H1 (cell line): ENCODE measurements at places on chromosomes 6 and 20.
A peak's percentile ranks its signal among the peaks of the same experiment; 100 is the strongest.

DNA sequence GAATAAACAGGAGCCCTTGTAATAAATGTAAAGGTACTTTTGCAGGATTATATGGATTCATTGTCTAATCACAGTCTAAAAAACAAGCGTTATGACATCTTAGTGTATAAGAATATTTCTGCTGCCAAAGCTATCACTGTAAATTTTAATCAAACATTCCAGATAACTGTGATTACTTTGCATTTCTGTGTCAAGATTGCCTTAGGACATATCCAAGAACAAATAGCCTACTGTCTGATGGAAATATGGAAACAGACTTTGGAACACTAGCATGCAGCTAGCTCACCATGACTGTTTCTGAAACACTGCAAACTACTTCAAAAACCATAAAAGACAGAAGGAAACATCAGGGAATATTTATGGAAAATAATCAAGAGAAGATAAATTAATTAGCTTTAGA lies 248.7 kb upstream of the ASCC3 start:
- no peak for DNase-seq

GRCh38 chr20:57756213-57756612 lies 46.4 kb upstream of the PMEPA1 start:
- DNase-seq = no peak

DNA sequence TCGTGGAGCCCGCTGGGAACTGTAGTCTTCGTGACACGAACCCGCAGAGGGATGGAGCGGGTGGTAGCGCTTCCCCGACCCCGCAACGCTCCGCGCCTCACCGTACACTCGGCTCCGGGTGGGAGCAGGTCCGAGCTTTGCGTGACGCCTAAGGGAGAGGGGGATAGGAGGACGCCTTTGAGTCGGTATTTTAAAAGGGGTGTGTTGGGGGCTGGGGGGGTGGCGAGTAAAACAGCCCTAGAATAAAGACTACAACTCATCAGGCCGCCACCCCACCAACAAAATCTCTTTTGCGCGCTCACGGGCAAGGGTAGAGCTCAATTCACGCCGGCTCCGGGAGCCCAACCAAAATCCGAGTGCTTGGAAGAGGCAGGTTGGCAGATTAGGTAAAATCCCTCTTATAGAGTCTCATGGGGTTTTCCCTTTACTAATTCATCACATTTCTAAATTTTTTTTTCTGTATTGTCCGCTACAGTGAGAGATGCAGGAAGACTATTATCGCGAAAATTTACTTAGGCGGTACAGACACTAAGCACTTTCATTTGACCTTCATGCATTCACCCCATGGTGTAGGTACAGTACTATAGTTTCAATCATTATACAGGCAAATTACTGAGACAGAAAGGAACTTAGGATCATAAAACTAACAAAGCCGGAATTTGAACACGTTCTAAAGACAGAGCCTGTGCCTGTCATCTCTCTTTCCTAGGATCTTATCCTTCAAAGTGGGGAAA lies 706 bp upstream of the SNX14 start:
- DNase-seq = no peak

DNA sequence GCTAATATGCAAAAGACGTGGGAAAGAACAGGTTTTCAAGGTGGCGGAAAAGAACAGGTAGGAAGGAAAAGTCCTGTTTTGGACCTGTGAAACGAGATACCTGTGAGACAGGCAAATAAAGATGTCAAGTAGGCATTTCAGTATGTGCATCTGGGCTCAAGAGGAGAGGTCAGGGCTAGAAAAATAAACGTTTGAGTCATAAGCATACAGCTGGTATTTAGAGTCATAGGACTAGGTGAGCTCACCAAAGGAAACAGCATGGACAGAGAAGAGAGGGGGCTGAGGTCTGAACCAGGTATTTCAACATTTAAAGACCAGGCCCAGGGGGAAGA lies 14.9 kb downstream of the MTFR2 start:
- no peak for DNase-seq

- no peak for DNase-seq
Measured at GRCh38 chr20:58136149-58136484, 92.3 kb downstream of the ANKRD60 start.

DNA sequence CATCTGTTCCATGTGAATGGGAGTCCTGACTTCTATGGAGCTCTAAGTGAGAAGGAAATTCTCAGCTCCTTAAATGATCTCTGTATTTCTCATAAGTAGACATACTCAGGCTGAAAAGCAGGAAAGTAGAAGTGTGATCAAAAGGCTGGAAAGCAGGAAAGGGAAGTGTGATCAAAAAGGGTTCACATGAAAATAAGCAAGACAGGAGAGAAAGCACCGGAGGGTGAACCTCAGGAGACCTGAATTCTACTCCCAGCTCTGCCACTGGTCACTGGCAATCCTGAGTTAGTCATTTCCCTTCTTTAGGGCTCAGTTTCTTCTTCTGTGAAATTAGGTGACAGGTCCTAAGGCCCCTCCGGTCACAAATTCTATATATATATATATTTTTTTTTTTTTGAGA lies 55.5 kb upstream of the TRERF1 start:
- no peak for DNase-seq

GRCh38 chr20:23290761-23291574 lies 59.6 kb upstream of the NXT1 start:
- DNase-seq = no peak

DNA sequence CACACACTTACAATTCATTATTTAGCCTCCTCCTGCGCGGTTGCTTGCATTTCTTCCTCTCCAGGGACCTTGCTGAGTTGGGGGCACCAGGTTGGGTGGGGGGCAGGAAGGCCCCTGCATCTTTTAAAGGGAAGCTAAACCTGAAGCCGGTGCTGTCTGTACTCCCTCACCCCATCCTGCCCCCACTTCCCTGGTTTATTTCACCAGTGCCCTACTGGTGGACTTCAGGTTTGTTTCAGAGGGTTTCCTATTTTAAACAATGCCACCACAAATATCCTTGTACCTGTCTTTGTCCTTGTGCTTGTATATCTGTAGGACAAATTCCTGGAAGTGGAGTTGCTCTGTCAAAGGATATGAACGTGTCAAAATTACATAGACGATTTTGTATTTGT lies 21.0 kb downstream of the PTK7 start:
- no peak for DNase-seq

- DNase-seq = no peak
Measured at GRCh38 chr6:71496018-71496721, 207.6 kb downstream of the OGFRL1 start.

DNA sequence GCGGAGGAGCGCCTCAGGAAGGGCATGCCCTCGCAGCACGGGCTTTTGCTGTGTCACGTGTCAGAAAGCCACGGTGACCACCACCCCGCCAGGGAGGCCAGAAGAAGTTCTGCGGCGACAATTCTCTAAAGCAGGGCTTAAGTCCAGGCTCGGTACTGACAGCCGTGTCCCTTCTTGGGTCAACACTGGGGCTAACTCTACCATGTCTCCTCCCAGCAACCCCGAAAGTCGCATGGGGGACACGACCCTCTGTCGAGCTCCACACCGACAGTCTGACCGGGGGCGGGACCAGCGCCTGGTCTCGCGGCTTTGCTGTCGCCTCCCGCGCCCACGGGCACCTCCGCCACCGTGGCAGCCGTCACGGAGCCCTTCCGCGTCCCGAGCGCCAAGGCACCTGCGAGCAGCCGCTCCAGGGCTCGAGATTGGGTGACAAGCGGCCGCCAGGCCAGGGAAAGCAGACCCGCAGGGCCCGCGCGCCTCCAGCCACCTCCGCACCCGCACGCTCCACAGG lies 534 bp downstream of the NANP start:
- peak; percentile 66 for DNase-seq

- no peak for DNase-seq
Measured at GRCh38 chr6:117498159-117498558, 15.7 kb downstream of the DCBLD1 start.

GRCh38 chr6:71250099-71250602 lies 38.5 kb upstream of the OGFRL1 start:
- no peak for DNase-seq
